Thoracic aorta endothelial cell (primary cell): ENCODE measurements at places on chromosomes 6 and 20. TPM values are rescaled to one million over a fixed set of nuclear protein-coding genes. Genes with fewer than 3 reads are reported as not detected.

The KHDC1L gene
- not detected in 2 replicates for total RNA-seq

The RPN2 gene
- 204 and 227 TPM in 2 replicates for total RNA-seq

The PCMT1 gene
- 179 and 190 TPM in 2 replicates for total RNA-seq

The MEP1A gene
- total RNA-seq, result not detected in 2 replicates

The BHLHE23 gene
- total RNA-seq, result not detected in 2 replicates

The TTK gene
- 38.8 and 92.8 TPM in 2 replicates for total RNA-seq
